EH (cell line): ENCODE measurements at places on chromosomes 2 and 18.

GRCh38 chr2:62727259-62727867 lies 21.9 kb downstream of the EHBP1 start:
- DNase-seq: no peak

DNA sequence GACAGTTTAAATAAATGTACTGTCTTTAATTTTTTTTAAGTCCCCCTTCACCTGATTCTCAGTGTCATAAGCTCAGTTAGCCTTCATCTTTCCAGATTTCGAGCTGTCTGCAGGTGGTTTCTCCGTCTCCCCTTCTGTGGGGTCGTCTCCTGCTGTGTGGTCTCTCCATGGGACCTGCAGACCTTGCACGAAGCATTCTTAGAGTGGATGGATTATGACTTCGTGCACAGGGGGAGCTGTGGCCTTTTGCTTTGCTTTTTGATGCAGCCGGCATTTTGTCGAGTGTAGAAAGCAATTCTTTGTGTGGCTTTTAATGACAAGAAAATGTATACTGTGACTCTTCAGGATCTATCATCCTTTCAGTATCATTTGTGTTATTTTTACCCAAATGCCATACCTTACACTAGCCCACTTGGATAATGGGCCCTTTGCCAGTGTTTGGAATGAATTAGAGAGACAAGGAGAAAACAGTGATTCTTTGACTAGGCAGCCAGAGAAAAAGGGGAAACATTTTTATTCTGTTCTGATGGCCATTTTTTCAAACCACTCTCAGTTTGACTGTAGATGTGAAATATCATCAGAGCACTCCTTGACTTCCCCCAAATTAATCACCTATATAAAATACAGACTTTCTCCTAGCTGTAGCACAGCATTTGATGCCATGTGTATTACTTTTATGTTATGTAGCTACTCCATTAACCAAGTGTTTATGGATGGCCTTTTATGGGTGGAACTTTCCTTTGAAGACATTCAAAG lies 54.3 kb downstream of the ITGA6 start:
- DNase-seq: no peak

DNA sequence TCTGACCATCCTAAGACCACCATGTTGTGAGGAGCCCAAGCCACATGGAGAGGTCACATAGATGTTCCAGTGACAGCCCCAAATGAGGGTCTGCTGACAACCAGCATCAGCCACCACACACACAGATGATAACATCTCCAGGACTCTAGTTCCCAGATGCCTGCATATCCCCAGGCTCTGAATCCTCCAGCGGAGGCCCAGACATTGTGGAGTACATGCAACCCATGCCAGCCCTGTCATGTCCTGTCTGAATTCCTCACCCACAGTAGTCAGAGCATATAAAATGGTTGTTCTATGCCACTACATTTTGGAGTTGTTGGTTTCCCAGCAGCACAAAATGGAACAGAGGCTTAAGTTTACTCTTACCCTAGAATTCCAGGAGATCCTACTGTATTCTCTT lies 122.0 kb upstream of the SLC35G4 start:
- no peak for DNase-seq

DNA sequence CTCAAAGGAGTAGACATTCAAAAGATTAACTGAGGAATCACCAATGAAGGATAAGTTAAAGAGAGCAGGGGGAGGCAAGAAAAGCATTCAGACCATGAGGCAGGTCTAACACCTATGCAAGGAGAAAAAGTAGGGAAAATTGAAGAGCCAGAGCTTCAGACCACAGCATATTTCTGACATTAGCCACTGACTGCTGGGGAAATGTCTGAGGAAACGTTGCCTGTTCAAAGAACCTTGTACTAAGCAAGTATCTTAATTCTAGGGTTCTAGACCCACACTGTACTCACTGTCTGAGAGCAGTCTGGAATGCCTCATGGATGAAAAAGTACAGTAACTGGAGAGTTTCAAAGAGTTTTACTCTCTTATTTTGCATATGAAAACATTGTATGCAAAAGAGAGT lies 39.5 kb upstream of the TFPI start:
- peak; percentile 44 for DNase-seq

DNA sequence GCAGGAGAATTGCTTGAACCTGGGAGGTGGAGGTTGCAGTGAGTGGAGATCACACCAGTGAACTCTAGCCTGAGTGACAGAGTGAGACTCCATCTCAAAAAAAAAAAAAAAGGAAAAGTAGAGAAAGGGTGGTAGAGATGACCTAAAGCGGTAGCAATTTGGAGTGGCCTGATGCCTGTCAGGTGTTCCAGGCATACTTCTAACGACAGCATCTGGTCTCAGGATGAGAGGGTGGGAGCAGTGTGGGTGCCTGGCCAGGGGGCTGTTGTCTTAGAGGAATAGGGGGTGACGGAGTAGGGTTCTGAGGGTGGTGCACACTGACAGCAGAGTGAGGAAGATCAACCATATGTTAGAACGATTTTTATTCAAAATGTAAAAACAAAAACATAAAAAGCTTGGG lies 21.8 kb downstream of the ZNF236 start:
- DNase-seq: no peak

- DNase-seq: no peak
Measured at GRCh38 chr2:215060861-215061536, 77.4 kb downstream of the ABCA12 start.

DNA sequence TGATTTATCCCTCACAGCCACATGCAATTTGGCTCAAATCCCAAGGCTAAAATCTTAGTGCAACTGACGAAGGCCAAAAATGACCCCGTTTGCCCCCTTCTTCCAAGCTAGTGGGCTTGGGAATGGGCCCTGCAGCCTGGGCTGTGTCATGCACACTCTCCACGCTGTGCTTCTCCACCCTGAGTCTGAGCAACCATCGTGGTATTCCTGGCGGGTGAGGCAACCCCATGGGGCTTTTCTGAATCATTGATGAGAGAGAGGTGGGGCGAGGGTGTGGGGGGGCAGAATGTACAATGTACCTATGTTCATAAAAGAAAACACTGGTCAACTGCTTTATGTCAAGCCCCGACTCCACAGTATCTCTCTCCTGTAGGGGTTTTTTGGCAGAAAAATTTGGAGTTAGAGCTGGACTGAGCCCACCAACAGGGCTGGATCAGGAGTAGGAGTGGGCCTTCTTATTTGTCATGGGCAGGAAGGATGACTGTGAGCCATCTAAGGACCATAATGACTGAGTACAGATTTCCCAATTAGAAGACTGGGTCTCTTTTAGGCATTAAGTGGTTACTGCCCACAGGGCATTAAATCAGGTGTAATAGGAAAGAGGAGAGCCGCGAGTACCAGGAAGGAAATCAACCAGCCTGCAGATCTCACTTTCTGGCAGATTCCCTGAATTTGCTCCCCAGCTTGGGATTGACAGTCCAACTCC lies 8.9 kb downstream of the SULT1C2 start:
- peak; percentile 67 for DNase-seq

DNA sequence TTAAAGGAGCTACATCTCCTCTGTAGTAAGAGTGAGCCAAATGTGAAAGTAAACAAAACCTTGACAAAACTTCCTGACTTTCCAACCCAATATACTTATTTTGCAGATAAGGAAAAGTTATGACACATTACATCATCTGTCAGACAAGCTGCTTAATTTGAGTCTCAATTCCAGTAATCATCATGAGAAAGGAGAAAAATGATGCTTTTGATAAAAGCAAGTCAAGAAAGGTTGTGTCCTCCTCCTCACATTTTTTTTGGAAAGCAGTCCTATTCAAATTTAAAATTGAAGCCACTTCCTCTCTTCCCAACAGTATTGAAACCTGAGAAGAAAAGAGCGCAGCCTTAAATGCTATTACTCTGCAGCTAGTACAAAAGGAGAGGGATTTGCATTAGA lies 519.6 kb downstream of the LRP1B start:
- peak; percentile 0 for DNase-seq

GRCh38 chr18:47143899-47144485 lies 6.3 kb downstream of the HDHD2 start:
- DNase-seq: no peak

DNA sequence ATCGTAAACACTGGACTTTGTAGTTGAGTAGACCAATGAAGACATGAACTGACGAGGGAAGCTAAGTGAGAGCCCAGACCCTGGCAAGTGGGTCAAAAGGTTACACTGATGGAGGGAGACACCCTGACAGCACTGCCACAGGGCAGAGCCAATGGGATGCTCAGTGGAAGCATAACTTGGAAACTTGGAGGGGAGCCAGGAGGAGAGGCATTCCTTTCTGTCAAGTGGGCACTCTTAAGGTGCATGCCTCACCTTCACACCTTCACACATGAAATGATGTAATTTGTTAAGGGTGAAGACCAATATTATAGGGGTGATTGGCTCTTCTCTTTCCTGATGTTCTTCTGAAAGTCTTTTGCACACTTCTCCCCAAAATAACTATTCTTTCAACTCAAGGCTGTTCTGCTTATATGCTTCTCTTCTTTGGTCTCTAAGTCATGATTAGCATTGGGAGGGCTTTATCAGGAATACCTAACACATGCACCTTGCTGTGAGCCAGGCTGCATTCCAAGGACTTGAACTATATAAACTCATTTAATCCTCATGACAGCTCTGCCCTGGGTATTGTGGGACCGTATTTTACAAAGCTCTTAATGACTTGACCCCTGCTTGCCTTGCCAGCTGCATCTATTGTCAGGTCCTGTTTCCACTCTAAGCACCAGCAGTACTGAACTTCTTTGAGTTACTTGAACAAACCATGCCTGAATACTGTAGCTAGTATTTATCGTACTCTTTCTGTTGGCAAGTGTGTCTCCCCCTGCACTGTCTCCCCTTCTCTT lies 19.0 kb downstream of the RPL37A start:
- no peak for DNase-seq

GRCh38 chr2:38444247-38444646 lies 67.2 kb upstream of the ATL2 start:
- DNase-seq: peak; percentile 44

GRCh38 chr2:33791625-33792024 lies 192.5 kb upstream of the FAM98A start:
- DNase-seq: peak; percentile 97

DNA sequence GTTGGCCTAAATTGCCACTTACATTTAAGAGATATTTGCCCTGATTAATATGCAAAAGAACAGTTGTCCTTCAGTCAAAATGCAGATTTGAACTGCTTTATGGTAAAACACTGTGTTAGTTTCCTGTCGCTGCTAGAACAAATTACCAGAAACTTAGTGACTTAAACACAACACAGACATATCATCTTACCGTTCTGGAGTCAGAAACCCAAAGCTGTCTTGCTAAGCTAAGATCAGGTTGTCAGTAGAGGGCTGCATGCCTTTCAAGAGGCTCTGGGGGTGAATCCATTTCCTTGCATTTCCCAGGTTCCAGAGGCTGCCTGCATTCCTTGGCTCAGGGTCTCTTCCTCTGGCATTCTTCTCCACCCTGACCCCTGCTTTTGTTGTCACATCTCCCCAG lies 149.5 kb downstream of the FAM161A start:
- DNase-seq: no peak

DNA sequence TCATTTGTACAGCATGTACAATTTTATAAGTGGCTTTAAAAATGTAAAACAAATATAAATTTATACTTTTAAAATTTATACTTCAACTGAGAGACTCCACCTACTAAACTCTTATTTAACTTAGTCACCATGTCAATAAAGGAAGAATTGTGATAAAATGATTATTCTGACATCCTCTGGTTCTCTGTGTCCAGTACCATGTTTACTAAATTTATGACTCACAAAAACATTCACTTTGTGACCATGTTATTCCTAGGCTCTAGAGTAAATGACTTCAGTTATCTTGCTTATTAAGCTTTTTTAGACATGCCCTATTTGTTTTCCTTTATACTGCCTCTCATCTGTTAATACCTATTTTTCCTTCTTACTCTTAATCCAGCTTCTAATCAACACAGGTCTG lies 959.6 kb upstream of the SLC39A10 start:
- no peak for DNase-seq

- no peak for DNase-seq
Measured at GRCh38 chr2:158115202-158115767, 13.6 kb downstream of the UPP2 start.

GRCh38 chr2:172283476-172283875 lies 143.9 kb upstream of the ITGA6 start:
- DNase-seq: peak; percentile 65

- DNase-seq: no peak
Measured at GRCh38 chr2:208594642-208595385, 188.2 kb downstream of the PTH2R start.

DNA sequence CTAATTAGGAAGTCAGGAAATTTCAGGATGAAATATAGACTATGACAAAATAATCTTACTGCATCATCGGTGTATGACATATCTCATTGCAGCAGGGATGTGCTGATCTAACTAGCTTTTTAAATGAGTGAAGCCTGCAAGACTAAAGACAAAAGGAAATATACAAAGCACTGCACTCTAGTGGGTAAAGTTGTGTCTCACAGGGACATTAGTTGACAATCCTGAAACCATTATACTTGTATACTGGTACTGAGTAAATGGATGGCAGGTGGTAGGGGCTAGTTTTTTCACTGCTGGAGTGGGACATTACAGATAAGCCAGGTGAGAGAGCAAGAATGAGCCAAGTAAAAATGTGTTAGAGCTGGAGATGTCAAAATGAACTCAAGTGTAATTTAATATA lies 317.5 kb upstream of the RAB6C start:
- DNase-seq: no peak

GRCh38 chr2:17607379-17607778 lies 66.9 kb downstream of the VSNL1 start:
- no peak for DNase-seq

DNA sequence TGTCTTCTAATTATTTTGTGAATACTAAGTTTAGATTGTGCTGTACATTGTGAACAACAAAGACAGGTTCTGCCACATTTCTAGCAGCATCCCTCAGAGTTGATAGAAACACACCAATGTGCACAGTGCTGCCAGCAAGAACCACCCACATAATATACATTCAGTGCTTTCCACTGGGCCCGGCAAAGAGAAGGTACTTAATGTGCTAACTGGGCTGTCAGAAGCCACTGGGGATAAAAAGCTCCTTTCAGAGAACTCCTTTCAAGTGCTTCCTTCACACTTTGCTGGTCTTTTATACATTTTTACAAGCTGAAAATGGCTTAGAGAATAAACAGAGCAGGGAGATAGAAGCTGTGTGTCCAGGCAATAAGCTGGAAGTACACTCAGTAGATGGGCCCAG lies 58.0 kb upstream of the CAPN13 start:
- DNase-seq: no peak

DNA sequence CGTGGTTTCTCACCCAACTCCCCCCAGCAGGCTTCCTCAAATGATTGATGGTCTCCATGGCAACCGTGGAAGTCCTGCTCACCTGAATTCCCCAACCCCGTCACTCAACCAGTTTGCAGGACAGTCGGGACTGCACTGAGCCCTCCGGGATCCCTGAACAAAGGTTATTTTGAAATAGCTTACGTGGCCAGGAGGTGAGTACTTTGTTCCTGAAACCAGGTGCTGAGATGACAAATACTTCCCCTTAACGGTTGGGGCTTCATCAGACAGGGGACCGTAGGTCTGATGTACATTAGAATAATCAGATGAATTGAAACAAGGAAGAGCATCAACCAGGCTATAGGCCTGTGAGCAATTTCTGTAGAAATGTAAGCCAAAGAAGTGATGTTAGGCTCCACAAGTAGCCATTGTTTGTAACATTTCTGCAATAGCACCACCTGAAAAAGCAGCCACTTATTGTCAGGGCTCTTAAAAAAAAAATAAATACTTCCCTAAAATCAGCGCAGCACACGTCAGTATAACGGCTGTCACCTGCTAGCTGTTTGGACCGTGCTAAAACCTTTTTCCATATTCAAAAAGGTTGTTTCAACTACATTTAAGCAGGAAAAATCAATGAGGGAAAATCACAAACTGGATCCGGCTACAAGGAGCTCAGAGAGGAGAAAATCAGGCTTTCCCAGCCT lies 206.4 kb upstream of the ID2 start:
- DNase-seq: no peak

- no peak for DNase-seq
Measured at GRCh38 chr2:210388148-210388547, 73.2 kb upstream of the MYL1 start.
